RWPE2 (cell line): ENCODE measurements at places on chromosomes 7 and 10.

- DNase-seq: no peak
These were observed 185.1 kb upstream of the PRPS1L1 start for GRCh38 chr7:18212758-18213157.

GRCh38 chr10:87852089-87852488 is 11.2 kb downstream of the KLLN start:
- DNase-seq: no peak

DNA sequence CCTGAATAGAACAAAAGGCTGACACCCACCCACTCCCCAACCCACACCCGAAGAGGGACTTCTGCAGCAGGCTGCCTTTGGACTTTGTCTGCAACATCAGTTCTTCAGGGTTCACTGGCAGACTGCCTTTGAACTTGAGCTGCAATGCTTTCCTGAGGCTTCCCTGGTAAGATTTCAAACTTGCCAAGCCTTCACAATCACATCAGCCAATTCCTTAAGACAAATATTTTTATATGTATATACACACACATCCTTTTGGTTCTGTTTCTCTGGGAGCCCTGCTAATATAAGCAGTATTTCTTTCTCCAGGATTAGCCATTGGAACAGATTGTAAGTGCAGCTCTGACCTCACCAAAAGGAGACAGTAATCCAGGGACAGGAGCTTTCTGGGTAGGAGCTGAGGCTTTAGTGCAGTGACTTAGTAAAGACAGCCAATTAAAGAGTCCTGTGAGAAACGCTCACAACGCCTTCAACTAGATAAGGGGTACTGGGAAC is 55.6 kb upstream of the KMT2E start:
- no peak for DNase-seq

- no peak for DNase-seq
These were observed 114.1 kb upstream of the MACROH2A2 start for GRCh38 chr10:69938541-69938991.

GRCh38 chr10:133030126-133030525 is 57.6 kb upstream of the ADGRA1 start:
- DNase-seq: no peak

GRCh38 chr7:38796626-38797501 is 112.1 kb downstream of the VPS41 start:
- no peak for DNase-seq

GRCh38 chr10:34816501-34817002 is 1.5 kb upstream of the PARD3 start:
- DNase-seq: no peak

DNA sequence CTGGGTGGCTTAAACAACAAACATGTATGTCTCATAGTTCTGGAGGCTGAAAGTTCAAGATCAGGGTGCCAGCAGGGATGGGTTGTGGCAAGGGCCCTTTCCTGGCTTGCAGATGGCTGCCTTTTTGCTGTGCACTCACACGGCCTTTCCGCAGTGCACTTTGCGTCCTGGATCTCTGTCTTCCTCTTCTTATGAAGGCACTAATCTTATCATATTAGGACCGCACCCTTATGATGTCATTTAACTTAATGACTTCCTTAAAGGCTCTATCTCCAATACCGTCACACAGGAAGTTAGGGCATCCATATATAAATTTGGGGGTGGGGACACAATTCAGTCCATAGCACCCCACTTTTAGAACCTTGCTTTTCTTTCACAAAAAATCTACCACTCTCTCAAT is 255.2 kb downstream of the SNX13 start:
- DNase-seq: no peak

DNA sequence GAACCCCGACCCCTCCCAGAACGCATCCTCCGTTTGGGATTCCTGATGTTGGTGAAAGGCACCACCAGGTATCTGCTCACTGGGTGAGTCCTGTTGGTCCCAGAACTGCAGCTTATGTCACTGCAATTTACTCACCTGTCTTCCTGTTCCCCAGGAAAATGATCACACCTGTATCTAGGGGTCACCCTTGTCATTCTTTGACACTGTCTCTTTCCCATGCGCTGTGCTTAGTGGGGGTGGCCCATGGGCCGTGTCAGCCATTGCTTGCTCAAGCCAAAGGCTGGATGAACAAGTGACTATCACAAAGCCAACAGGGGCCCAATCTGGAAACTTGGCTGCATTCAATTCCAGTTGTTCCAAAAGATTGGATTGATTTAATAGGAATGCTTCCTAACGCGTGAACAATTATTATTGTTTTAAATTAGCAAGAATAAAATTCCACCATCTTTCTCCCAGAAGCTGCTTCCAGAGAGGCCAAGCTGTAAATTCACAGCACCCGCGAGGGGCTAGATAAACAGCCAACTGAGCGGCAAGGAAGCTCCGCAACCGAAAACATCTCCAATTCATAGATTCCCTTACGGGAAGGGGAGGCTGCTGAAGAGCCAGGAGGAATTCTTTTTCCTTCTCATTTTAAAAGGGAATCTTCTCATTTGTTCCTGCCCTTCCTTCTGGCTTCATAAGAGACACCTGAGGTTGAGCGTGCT is 134.8 kb upstream of the ZMIZ1 start:
- no peak for DNase-seq

- no peak for DNase-seq
These were observed 37.2 kb upstream of the PDLIM1 start for GRCh38 chr10:95328013-95328412.

GRCh38 chr7:1883834-1884582 is 213.9 kb downstream of the ELFN1 start:
- peak; percentile 51 for DNase-seq

DNA sequence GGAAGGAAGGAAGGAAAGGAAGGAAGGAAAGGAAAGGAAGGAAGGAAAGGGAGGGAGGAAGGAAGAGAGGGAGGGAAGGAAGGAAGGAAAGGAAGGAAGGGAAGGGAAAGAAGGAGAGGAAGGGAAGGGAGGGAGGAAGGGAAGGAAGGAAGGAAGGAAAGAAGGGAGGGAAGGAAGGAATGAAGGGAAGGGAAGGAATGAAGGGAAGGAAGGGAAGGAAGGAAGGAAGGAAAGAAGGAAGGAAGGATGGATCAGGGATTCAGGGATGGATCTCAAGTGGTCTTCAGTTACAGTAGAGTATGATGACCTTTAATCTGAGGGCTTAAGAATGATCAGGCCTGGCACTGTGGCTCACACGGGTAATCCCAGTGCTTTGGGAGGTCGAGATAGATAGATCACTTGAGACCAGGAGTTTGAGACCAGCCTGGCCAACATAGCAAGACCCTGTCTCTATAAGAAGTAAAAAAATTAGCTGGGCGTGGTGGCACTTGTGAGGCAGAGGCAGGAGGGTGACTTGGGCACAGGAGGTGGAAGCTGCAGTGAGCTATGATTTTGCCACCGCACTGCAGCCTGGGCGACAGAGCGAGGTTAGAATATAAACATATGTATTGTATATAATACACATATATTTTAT is 760 bp upstream of the FOXK1 start:
- DNase-seq: no peak

- no peak for DNase-seq
These were observed 170.4 kb downstream of the PRKAG2 start for GRCh38 chr7:151706277-151707104.

GRCh38 chr7:14125998-14126397 is 136.5 kb upstream of the ETV1 start:
- no peak for DNase-seq

GRCh38 chr7:21281193-21281592 is 146.7 kb upstream of the SP4 start:
- DNase-seq: no peak

GRCh38 chr10:80535671-80536360 is 1.9 kb upstream of the SH2D4B start:
- DNase-seq: no peak

DNA sequence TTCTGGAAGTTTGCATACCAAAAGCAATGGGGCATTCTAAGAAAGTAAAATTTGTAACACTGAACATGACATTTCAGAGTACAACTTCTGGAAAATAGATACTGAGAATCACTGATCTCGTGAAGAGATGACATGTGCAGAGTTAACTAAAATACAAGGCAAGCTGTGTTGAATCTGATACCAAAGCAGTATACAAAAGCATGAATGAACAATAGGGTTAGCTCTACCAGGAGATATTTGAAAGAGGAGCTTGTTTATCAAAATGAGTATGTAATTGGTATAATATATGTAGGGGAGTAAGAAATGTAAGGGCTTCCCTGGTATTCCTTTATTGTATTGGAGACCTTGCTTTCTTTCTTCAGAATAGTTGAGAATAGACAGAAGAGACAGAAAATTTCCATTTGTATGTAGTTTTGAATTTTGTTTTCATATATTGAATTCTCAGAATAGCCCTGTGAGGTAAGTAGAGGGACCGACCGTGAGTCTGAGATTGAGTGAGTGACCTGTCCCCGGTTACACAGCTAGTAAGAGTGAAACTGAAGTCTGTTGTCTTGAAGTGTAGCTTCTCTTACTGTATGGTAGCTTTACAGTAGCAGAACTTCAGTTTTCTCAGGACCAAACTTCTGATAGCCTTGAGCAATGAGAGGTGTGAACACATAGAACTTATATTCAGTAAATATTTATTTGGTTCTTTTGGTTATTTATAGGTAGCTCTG is 5.0 kb downstream of the HBP1 start:
- no peak for DNase-seq

DNA sequence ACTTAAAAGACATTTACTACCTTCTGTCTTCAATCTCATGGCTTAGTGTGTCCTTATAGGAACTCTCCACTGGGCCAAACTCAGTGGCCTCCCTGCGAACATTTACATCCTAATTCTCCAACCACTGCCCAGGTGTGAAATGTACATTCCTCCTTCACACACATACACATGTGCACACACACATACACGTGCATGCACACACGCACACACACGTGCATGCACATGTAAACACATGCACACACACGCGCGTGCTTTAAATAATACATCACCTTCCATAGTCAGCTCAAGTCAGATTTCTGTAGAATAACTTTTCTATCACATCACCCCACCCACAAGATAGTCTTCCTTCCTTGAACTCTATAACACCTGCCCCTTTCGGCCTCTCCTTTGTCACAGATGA is 216.5 kb downstream of the TMEM178B start:
- DNase-seq: no peak

- DNase-seq: no peak
These were observed 557.0 kb upstream of the IGFBP3 start for GRCh38 chr7:46478046-46478445.

DNA sequence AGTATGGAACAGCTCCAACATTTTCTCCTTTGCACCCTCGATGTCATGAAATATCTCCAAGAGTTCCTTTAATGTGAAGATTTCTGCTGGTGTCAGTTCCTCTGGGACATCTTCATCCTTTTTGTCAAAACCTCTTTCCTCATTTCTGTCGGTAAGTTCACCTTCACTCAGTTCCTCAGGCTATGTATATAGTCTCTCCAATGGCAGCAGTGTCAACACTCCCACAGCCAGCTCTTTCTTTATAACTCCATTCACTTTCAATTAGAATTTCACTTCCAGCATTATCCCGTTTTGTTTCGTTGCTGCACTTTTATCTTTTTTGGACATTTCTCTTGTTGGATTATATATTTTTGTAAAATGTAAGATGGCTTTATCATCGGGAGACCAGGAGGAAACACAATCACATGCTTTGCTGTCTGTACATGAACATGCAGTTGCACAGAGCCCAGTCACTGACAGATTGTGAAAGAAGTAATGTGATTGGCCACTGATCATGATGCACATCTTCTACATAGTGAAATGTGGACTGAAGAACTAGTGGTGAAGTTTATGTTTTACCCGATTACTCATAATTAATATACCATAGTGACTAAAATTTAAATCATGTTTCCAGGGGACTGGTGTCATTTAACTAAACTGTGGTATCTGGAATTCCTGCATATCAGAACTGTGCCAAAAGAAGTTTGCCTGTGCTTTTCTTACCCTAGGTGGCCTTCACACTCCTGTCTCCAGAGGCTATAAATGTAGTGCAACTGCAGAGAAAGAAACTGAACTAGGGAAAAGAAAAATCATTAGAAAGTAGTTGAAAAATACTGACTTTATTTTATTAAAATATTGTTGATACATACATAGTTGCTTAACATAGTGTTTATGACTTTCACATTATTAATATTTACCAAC is 289.6 kb downstream of the PPP1R3A start:
- DNase-seq: no peak

DNA sequence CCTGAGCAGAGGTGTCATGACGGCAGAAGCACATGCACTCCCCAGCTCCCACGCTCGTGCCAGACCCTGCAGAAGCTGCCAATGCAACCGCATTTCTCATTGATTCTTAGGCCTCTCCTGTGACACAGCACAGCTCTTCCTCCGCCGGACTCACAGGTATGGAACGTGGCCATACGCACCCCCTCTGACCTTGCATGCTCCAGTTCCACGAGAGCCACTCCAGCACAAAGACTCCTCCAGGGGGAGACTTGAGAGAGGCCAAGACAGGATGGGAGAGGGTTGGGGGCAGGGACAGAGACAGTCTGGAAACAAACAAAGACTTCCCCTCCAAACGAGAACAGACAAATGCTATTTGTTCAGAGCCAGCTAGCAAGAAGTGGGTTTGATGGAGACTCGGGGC is 124.3 kb upstream of the PPP2R2D start:
- no peak for DNase-seq

- DNase-seq: peak; percentile 96
These were observed at the start of gene GTPBP4 for GRCh38 chr10:987870-988666. Gene GTPBP4, plus strand, starts transcription at chr10:988434. Its CDS starts 46 bp downstream, at chr10:988480.

- DNase-seq: no peak
These were observed 32.6 kb upstream of the AFAP1L2 start for GRCh38 chr10:114436941-114437340.

DNA sequence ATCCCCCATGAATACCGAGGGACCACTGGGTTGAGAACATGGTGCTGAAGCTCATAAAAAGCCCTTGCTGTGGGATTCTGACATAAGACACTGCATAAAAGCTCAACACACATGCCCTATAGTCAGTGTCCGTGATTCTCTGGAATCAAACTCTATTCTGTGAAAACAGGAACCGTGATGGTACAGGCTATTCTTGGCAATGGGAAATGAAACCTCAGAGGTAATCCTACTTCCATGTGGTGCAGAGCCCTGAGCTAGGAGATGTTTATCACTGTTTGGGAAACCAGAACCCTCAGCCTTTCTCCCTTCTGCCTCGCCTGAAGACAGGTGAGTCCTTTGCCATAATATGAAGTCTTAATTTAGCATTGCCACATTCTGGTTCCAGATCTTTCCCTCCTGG is 80.8 kb upstream of the PRSS1 start:
- no peak for DNase-seq

DNA sequence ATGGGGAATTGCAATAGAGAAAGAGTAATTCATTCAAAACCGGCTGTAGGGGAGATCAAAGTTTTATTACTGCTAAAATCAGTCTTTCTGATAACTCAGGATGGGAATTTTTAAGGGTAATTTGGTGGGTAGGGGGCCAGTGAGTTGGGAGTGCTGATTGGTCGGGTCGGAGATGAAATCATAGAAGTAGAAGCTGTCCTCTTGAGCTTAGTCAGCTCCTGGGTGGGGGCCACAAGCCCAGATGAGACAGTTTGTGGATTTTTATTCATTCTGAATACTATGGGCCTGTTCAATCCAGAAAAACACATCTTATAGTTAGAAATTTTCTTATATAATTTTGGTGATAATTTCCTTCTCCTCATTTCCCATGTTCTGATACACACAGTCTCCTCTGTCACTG is 25.4 kb downstream of the CALD1 start:
- DNase-seq: no peak
